ENCODE measurements at places on chromosomes 2 and 18.

DNA sequence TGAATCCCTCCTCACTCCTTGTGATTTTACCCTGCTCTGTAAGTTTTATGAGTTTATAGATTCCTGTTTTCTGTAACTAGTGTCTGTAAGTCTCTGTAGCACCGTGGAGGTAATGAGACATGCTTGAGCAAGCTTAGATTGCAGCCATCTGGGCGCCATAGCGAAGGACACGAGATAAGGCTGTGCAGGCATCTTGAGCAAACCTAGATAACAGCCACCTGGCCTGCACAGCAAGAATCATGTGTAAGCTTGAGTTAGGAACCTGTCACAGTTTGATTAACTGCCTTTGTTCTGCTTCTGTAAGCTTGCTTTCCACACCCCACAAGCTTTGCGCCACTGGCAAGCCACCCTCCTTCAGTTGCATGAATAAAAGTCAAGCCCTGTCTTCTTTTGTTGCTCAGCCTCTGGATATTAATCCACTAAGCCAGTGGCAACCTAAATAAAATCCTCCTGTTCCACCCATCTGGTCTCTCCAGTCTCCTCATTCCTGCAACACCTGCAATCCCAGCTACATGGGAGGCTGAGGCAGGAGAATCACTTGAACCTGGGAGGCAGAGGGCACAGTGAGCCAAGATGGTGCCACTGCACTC is 270.6 kb upstream of the RGPD4 start:
- no peak for DNase-seq

GRCh38 chr2:158786897-158787296 is 8.2 kb upstream of the DAPL1 start:
- no peak for DNase-seq

DNA sequence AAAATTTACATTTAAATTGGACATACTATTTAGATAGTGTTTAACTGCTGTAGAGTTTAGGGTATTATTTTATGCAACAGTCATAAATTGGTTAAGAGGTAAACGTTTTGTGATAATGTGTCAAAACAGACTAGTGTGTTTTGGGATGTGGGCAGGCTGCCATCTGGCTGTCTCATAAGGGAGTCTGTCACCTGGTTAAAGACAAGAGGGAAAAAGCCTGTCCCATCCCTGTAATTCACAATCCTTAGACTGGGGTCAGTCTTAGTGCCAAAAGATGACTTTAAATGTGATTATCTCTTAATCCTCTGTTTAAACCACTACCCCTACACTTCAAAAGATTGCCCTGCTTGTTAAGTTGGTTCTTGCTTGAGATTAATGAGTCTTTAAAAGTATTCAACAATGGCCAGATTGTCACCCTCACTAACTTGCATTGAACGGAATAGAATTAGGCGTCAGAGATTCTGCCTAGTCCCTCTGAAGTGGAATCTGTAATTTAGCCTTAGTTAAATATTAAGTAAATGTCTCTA is 59.2 kb downstream of the SGPP2 start:
- no peak for DNase-seq

DNA sequence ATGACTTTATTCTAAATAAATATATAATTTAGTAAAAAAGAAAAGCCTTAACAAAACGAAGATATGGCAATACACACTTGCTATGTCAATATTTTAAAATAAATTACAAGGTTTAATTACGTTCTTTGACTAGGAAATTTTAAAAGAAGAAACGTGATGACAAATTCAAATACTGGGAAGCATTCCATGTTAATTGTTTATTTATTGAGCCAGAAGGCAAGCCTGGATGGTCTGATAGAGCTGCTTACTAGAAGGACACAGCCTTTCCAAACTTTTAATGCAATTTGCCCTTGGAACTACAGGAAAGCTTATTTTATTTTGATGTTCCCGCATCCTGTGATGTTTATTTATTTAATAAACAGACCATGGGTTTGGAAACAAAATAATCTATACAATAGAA is 33.4 kb upstream of the DSEL start:
- DNase-seq: no peak

DNA sequence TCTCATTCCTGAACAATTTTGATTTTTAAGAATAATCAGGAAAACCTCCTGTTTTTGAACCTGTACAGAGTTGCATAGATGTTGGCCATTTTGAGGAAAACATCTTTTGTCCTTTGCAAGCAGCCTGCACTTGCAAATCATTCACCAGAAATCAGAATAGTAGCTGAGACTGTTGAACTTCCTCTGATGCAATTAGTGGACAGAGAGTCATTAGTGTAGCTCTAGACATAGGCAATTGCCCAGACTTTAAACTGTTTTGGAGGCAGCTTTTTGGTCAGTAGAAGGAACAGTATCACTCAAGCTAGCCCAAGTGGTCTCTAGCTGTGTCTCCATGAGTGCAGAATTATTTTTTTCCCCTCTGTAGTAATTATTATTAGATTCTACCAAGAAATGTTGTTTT is 326.1 kb downstream of the PIK3C3 start:
- DNase-seq: no peak

DNA sequence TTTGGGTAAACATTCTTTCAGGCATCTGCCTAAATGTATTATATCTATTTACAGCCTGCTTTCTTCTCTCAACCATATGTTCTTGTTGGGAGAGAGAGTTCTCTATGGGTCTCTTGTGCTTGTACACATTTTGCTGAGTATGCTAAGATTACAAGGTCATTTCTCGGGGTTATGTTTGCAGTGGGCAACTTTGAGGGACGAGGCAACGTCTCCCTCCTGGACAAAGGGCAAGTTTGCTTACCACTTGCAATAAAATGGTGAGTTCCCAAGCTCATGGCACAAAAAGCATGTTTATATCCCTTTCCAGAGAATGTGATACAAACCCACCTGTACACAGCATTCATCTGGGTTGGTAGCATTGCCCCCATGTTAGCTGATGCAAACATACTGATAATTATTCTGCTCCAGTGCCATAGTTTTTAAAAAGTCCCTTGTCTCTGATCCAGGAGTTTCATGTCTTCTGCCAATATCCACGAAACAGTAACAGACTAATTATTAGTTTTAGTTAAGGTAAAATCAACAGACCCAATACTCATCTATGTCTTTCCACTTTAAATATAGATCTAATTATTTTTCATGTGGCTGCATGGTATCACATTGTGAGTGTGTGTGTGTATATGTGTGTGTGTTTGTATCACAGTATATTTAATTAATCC is 84.2 kb upstream of the MAPK4 start:
- DNase-seq: no peak

GRCh38 chr2:62297624-62298010 is 101.7 kb downstream of the B3GNT2 start:
- no peak for DNase-seq

DNA sequence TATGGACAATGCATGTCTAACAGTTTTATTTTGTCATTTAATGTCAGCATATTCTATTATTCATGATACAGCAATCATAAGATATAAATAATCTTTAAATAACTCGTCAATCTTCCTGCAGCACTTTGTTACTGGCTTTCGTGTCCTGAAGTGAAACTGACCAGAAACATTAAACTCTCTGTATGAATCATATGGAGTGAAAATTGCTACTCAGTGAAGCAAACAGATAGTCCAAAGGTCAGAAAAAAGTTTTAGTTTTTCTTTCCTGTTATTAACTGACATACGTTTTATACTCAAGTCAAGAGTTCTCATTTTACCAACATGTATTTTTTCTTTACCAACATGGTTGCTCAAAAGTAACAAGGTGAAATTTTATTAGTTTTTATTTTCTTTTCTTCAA is 106.8 kb upstream of the GALNT5 start:
- peak; percentile 68 for DNase-seq

DNA sequence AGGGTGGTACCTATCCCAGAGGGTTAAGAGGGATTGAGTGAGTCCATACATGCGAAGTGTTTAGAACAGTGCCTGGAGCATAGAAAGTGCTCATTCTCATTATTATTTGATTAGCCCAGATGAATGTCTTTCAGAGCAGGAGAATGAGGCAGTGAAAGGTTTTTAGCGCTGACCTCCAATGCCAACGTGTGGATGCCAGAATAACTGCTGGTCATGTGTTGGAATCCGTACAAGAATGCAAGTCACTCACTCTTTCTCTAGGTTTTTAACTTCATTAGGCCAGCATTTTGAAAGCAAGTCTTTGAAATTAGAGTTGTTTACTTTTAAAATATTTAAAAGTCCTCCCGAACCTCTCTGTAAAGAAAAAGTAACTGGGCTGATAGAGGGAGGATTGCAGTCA is 374.2 kb downstream of the EN1 start:
- DNase-seq: no peak

DNA sequence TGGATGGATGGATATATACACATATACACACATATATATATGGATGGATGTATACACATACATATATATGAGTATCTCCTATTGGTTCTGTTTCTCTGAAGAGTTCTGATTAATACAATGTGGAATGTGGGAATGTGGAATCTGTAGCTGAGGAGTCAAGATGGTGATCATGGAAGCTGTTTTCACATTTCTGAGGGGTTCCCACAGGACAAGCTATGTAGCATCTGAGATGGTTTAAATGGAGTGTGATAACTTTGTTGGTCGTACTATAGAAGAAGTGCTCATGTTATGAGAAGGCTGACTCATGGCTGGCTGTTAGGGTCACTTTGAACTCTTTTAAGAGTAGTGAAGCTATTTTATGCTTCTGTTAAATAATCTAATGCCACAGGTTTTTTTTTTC is 279.7 kb downstream of the MEIS1 start:
- DNase-seq: no peak

DNA sequence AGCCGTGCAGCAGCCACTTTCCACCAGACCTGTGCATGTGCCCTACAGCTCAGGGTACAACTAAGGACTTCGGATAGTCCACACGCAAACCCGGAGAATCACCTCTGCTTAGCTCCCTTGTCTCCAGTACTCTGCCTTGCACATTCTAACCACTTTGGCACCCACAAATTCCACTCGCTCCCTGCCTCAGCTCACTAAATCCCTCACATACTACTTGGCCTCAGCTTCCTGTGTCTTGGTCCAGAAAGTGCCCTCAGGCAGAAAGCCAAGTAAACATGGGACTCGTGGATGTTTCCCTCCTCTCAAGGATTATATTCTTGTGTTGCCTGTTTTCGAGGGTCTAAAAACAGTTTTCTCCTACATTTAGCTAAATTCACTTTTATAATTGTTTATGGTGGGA is 157.8 kb upstream of the DAPL1 start:
- no peak for DNase-seq

DNA sequence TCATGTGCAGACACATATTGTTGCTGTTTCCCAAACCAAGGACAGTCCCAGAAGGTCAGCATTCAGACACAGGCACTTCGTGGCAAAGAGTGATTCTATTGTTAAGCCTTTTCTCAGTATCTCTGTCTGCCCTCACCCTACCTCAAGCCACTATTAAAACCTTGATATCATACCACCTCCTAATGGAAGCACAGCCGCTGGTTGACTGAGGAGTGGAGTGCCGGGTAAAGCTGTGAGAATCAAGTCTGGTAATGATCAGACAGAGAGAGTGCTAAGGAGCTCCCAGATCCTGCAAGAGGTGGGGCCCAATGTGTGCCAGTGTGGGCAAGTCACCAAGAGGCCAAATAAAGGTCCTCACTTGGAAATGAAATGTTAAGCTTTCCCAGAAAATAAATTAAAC is 819.5 kb downstream of the BCL11A start:
- DNase-seq: no peak

- no peak for DNase-seq
Measured at GRCh38 chr2:124566518-124566970, 541.5 kb downstream of the CNTNAP5 start.

DNA sequence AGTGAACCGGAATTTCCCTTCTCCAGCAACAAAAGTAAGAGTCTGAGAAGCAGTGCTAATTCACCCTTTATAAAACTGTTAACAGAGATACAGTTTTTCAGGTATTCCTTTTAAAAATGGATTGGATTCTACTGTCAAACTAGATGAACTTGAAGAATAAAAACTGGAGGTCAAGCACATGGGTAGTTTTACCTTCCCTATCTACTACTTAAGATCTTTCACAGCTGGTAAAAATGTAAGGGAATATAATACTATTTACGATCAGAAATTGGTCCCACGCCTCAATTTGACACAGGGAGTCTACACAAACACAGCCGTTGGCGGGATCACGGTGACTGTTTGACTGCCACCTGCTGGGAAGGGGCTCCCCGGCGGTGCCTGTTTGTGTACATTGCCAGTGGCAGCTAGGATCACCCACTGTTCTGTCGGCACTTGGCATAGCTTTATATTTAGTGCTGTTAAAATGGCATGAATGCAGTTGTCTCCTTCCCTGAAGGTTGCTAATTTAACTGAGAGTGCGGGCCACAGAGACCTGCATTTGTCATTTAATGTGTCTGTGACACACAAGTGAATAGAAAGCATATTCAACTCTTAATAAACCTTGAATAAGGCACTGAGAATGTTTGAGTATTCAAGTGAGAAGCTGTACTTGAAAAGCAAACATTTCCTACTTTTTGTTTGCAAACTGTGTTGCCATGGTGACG is 59.5 kb downstream of the ABCG8 start:
- no peak for DNase-seq

DNA sequence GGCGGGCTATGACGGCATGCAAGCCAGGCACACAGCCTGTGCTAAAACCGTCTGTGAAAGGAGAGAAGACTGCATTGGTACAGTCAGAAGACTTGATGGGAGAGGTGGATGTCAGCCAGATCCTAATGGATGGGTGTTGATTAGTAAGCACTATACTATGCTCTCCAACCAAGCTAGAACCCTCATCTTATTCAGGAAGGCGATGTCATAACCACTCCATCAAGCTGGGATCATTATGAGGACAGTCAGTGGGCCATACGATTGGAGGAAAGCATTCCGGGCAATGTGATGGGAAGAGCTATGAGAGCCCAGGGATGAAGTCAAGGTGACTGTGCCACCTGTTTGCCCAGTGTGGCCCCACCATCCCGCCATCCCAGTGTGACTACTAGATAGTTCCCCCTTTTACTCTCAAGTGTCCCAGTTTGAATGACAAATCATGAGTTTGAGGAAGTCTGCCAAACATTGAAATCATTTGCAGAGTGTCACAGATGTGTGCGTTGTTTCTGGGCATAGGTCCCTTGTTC is 66.4 kb downstream of the MRPS9 start:
- DNase-seq: no peak

GRCh38 chr18:77016936-77017335 is 115.6 kb downstream of the MBP start:
- no peak for DNase-seq
